ENCODE measurements at places on chromosomes 6 and 20.

DNA sequence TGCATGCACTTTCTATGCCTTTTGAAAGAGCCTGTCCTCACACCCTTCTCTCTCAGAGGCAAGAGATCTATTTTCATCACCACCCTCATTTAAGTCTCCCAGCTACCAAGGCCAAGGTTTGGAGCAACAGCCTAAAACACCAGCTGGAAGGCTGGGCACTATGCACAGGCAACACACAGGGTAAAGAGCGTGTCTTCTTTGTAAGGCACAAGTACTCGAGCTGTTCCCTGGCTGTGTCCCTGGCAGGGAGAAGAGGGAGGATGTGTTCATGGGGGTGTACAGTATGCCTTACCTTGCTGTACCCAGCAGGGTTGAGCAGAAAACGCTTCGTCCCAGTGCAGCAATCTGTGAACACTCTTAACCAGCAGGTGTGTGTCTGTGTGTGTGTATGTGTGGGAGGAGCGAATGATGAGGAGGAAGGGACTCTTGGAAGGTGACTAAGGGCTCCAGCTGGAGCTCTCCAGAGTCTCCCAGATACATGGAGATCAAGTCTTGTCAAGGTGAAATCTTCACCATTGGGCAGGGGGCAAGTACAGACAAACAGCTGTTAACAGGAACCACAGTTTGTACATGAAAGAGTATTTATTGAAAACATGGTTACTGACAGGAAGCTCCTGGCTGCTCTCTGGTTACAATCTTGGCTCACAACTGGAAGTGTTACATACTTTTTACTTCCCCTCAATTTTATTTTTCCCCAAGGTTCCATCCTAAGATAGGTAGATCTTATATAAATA lies 40.8 kb downstream of the ELMO2 start:
- DNase-seq = no peak

- no peak for DNase-seq
Observed at GRCh38 chr20:46226602-46227001, 81.7 kb downstream of the CDH22 start.

- no peak for DNase-seq
Observed at GRCh38 chr20:49951151-49951550, 15.0 kb downstream of the RNF114 start.

GRCh38 chr20:14568225-14568624 lies 230.8 kb upstream of the FLRT3 start:
- DNase-seq = no peak

DNA sequence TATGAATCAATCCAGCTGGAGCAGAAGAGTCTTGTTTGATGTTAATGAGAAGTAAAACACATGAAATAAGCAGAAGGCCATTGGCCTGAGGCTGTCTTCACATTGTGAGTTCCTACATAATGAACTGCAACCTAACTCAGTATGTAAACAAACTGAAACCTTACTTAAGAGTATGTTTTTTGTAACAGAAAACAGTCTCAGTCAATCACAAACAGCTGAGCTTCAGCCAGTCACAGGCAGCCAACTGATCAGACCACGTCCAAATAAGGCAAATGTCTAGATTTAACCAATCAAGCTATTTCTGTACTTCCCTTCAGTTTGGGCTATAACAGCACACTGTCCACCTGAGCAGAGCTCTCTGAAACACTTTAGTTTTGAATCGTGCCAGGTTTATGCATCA lies 234.7 kb downstream of the TRDN start:
- DNase-seq = peak; percentile 30

- DNase-seq = no peak
Observed at GRCh38 chr6:47308198-47308517, 1.5 kb downstream of the TNFRSF21 start.

- no peak for DNase-seq
Observed at GRCh38 chr6:13653296-13653695, 38.2 kb downstream of the NOL7 start.

DNA sequence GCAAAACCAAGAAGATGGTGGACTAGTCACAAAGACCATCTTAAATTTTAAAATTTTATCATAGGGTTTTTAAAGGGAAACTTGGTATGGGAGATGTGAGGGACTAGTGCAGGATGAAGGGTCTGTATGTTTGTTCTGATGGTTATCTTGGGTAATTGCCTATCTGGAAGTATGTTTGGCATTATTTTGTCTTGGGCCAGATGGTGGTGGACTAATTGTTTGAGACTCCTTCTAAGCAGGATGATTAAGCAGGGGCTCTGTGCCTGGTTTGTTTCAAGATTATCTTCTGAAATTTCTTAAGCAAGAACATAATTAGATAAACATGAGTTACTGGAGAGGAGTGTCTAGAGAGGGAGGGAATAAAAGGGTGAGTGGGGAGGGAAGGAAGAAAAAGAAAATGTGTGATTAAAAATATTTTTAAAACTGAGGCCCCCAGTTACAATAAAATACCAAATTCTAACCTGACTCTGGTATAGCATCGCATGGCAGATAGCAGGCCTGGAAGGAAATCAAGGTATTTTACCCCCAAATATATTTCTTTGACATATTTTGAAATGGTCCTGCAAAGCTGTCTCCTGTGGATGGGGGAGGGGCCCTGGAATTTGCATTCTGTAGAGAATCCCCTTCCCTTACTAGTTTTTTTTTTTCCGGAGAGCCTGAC lies 49.9 kb upstream of the FAM184A start:
- no peak for DNase-seq

DNA sequence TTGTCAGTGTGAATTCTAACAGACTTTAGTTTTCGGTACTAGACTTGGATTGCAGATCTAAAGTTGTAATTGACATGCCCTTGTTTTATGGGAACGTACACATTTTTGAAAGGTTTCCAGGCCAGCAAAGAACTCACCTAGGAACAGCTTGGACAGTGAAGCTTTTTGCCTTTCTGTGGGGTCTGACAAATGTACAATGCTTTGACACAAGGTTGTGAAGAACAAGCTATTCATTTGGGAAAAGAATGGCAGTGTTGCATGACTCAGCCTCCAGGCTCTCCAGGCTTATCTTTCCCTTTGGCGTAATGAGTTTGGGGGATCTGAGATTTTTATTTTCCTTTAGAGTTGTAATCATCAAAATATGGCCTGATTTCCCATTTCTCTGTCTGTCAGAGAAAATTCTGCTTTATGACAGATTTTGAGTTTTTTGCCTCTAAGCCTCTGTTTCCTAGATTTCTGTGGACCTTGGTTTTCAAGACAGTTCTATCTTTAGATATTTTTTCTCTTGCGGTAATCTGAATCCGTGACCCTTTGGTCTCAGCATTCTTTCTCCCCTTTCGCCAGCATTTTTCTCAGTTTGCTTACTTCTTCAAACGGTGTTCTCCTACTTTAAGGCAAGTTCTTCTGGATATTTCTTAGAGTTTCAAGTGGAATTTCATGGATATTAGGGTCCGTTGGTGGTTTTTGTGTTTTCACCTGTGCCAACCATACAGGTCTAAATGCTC lies 221.0 kb downstream of the ADGB start:
- DNase-seq = no peak

All from NCI-H146 (cell line).